GM13977 (cell line): ENCODE measurements at places on chromosomes 1 and 21.
A peak's percentile ranks its signal among the peaks of the same experiment; 100 is the strongest.

DNA sequence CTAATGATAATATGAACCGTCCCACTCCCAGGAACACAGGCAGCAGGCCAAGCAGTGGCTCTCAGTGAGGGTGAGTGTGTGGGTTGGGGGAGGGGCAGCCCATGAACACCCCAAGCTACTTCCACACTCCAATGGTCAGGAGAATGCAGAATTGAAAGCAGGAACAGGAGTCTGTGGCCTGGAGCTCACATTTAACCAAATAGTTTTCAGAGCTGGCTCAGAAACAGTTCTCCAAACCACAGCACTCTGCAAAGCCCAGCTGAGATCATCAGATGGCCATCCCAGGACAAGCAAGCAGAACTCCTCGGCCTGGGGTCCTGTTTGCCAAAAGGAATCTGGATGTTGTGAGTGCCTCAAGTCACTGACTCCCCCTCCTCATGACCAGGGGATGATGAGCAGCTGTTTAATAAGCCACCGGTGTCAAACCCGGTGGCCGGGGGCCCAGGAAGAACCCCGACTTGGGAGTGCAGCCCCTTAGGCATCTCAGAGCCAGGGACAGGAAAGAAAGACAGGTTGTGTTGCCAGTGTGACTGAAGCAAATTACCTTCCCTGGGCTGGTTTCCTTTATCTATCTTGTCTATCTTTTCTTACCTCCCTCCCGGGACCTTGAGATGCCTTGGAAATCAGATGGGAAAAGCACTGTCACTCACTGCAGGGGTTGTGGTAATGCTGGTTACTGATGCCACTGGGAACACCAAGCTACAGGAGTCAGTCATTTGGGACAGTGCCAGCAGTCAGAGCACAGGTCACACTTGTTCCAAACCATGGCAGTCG, 20.4 kb downstream of the DEGS1 start:
- DNase-seq, result no peak

- no peak for DNase-seq
Observed at GRCh38 chr1:22044690-22045420, 7.7 kb upstream of the CDC42 start.

- DNase-seq, result no peak
Observed at GRCh38 chr1:47436979-47437446, 831 bp upstream of the FOXD2 start.

- DNase-seq, result peak; percentile 27
Observed at GRCh38 chr1:219460896-219461815, 151.7 kb downstream of the ZC3H11B start.
